ENCODE measurements at places on chromosomes 12 and 14.

DNA sequence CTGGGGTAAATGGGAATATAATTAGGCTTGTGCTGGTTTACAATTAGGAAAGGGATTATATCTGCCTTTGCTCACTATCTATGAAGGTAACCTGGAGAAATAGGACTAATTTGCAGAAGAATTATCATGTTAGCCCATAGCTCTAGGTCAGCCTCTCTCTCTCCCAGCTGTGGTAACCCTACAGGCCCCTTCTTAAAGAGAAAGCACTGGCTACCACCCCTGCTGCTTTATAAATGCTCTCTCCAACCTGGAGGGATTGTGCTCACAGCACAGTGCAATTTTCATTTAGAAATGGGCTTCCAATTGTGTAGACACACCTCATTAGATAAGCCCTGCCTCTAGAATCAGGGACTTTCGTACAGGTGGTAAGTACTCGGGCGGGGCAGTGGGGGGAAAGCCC, 22.7 kb upstream of the MGST1 start:
- no peak for DNase-seq

DNA sequence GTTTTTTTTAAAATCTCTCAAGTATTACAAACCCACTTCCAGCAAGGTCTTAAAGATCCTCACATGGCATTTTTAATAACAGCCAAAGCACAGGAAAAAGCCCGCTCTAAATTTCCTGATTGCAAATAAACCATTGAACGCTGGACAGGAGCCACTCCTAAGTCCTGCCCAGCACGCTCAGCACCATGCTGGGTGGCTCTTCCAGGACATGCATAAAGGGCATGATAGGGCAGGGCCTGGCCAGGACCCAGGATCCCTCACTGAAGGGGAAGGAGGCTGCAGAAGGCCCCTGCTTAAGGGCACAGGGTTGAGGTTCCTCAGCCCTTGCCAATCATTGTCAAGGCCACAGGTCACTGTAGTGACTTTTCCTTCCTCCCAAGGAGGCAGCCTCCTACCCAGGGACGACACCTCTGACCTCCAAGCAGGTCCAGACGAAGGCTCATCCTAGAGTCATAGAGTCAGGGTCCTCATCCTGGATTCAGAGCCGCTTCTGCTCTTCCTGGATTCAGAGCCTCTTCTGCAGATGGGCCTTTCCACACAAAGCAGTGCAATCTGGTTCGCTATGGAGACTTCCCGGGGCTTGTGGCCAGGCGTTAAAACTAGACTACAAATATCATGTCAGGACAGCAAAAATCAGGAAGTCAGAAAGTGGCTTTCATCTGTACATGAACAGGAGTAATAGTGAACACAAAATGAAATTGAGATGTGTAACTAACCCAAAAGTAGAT, 123.8 kb downstream of the GCH1 start:
- DNase-seq: no peak

DNA sequence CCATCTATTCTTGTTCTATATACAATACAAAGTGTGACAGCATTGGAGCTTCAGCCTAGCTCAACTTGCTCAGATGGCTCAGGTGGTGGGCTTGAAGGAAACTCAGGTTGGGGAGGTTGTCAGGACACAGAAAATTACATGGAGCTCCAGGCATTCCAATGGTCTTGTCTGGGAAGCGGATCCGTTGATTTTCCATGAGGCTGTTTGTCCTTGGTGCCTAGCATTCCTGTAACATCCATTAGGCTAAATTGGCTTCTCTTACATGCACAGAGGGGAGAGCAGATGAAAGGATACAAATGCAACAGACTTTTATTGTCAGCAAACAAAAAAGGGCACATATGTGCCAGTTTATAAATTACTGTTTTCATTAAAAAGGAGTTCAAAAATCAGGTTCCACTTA, 75.5 kb upstream of the OTX2 start:
- no peak for DNase-seq

- no peak for DNase-seq
Measured at GRCh38 chr12:20040831-20041230, 327.5 kb upstream of the PDE3A start.

GRCh38 chr14:88242446-88242845, 80.6 kb downstream of the KCNK10 start:
- DNase-seq: no peak

DNA sequence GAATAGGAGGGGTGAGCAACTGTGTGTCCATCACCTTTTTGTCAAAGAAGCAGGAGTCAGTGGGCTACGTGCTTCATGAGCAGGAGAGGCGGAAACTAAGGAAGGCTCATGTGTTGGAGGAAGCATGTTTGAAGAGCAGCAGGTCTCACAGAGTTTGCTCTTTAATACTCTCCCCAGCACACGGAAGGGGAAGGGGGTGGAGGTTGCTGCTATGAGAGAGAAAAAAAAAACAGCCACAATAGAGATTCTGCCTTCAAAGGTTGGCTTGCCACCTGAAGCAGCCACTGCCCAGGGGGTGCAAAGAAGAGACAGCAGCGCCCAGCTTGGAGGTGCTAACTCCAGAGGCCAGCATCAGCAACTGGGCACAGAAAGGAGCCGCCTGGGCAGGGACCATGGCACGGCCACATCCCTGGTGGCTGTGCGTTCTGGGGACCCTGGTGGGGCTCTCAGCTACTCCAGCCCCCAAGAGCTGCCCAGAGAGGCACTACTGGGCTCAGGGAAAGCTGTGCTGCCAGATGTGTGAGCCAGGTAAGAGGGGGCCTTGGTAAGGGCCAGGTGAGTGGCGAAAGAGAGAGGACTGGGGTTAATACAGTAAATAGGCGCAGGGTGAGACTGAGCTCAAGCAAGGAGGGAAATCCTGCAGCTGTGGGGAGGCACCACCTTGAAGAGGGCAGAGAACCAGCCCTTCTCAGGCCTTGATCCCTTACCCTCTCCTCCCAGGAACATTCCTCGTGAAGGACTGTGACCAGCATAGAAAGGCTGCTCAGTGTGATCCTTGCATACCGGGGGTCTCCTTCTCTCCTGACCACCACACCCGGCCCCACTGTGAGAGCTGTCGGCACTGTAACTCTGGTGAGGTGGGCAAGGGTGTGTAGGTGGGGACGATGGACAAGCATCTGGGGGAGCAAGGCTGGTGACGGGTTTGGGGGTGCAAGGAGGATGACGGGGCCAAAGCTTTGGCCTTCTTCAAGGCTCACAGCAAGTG, at the start of gene CD27:
Gene CD27 (plus strand): TSS at position 252 of the 985 bp plus-strand sequence. CDS start 141 bp downstream, at position 393.
- DNase-seq: peak; percentile 53

DNA sequence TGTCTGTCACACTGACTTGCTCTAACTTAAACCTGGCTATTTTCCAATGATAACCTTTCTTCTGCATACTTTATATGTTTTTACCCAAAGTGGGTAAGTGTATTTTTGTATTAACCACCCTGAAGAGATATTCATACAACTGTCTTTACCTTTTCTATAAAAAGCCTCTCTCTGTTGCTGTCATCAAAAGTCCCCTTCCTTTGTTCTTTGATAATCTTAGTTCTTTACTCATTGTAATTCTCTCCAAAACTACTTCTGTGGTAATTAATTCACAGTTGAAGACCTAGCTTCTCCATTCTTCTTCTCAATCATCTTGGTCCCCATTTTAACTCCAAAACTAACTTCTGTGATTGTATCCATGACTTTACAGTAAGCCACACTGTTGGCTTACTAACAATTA, 479.7 kb upstream of the MGAT4C start:
- DNase-seq: no peak

DNA sequence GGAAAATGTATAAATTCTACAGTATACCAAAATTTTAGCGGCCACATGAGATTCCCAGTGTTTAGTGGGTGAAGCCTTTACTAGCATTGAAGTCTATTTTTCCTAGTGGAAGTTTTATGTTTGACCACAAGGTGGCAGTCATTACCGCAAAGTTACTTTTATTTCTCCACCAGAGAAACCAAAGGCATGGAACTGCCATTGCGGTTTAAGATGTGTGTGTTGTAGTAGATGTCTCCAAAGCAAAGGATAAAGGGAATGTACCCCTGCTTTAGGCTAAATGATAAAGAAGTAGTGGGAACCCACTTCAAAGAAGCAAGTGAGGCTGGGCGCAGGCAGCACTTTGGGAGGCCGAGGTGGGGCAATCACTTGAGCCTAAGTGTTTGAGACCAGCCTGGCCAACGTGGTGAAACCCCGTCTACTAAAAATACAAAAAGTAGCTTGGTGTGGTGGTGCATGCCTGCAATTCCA, 140.5 kb downstream of the PRKCH start:
- peak; percentile 38 for DNase-seq

- DNase-seq: no peak
Measured at GRCh38 chr12:57085999-57086492, 2.9 kb upstream of the NAB2 start.

- no peak for DNase-seq
Measured at GRCh38 chr12:41424651-41425050, 236.5 kb downstream of the PDZRN4 start.

GRCh38 chr14:31792726-31793125, 231.5 kb downstream of the NUBPL start:
- DNase-seq: no peak

GRCh38 chr14:104953896-104954656, 24.1 kb downstream of the AHNAK2 start:
- no peak for DNase-seq

- DNase-seq: no peak
Measured at GRCh38 chr14:43003845-43004244, 1397.2 kb downstream of the LRFN5 start.

DNA sequence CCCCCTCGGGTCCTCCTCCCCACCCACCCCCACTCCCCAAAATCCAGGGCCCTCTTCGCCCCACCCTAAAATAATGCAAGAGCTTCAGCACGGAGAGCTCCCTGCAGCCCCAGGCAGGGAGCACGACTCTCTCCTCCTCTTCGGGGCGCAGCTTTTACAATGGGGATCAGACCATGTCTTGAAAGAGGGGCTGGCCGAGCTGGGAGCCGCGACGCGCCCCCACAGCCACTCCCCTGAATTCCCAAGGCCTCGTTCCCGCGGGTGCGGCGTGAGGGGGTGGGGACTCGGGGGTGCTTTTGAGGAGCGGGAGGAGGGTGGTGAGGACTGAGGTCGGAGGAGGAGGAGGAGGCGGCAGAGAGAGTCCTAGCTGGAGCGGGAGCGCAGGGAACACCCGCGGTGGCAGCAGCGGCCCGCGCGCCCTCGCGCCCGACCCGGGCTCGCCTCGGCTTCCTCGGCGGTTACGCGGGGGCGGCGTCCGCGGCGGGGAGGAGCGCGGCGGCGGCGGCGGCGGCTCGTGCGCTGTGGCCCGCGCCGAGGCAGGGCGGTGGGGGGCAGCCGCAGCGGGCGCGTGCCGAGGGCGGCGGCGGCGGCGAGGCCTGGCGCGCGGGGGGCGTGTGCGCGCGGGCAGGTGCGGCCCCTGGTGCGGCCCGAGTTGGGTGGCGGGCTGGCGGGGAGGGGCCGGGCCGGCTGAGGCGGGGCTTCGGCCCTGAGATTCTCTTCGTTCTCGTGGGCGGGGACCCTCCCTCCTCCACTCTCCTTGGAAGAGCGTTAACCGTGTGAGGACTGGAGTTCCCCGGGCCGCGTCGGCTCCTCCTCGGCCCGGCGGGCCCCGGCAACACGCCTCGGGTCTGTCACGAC, at the start of gene ANKS1B:
Gene ANKS1B (minus strand): TSS at position 666 of the 858 bp plus-strand sequence. CDS start 699 bp downstream, outside the sequence.
- DNase-seq: no peak

GRCh38 chr12:80690090-80690489, 17.3 kb upstream of the MYF6 start:
- DNase-seq: no peak

GRCh38 chr12:89345830-89346740, 6.2 kb downstream of the DUSP6 start:
- DNase-seq: peak; percentile 79

DNA sequence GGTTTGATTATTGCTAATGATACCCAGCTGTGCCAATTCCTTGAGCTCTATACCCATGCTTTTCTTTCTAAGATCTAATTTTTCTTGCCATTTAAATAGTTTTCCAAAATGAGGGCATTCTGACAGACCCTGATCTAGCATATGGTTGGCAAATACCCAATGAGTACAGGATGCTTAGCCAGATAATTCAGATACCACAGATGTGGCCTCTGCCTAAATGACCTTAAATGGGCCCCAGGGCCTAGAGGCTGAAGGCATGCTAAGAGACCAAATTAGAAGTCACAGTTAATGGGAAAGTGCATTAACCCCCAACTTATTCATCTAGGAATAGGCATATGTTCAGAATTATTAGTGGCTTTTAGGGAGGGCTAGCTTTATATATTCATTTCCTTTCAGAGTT, 122.3 kb upstream of the CNOT2 start:
- DNase-seq: no peak

GRCh38 chr12:53287741-53288216, 7.6 kb upstream of the PFDN5 start:
- DNase-seq: peak; percentile 80

DNA sequence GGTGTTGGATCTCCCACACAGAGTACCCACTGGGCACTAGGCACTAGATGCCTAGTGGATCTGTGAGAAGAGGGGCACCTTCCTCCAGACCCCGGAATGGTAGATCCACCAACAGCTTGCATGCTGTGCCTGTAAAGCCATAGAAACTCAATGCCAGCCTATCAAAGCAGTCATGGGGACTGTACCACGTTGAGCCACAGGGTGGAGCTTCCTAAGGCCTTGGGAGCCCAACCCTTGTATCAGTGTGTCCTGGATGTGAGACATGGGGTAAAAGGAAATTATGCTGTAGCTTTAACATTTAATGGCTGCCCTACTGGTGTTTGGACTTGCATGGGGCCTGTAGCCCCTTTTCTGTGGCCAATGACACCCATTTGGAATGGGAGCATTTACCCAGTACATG, 1024.9 kb downstream of the TMEM121 start:
- DNase-seq: no peak

DNA sequence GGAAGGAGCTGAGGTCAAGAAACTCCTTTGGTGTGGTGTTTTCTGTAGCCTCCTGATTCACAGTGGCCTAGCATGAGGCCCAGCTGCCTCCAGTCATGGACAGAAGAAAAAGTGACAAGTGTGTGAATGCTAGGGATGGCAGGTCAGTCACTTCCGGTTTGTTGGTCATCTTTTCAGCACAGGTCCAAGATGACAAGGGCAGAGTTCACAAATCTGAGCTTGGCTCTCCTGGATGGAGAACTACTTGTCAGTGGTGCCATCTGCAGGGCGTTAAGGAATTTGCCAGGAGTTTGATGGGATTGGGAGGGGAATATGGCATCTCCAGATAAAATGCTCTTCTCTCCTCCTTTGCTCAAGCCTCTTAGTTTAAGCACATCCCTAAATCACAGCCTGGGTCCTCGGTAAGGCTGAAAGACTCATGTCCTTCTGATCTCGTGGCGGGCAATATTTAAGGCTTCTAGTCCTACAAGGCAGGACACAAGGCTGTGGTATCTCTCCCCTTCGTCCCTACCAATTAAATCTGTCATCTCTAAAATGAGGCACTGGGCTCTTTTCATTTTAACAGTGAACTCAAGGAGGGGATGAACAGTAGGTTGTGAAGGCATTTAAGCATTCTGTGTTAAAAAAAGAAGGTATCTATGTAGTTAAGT, 10.0 kb downstream of the TUBA1B start:
- no peak for DNase-seq

- no peak for DNase-seq
Measured at GRCh38 chr14:67357969-67358354, 1.6 kb downstream of the ATP6V1D start.

GRCh38 chr12:65411171-65411570, 132.7 kb downstream of the MSRB3 start:
- no peak for DNase-seq

DNA sequence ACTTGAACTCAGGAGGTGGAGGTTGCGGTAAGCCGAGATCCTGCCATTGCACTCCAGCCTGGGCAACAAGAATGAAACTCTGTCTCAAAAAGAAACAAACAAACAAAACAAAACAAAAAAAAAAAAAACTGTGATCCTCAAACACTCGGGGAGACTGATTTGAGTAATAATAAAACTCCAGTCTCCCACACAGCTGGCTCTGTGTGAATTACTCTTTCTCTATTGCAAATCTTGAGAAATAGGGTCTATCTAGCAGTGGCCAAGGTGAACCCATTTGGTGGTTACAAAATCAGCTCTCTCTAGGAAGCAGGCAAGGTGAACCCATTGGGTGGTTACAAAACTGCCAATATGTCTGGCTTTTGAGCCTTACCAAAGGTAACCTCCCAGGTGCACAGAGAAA, 6.0 kb upstream of the ACOT6 start:
- DNase-seq: no peak

Data from CD4-positive, alpha-beta T cell treated with Interleukin-4 for 1 hour (primary cell).